ENCODE measurements at places on chromosomes 12 and 14.

DNA sequence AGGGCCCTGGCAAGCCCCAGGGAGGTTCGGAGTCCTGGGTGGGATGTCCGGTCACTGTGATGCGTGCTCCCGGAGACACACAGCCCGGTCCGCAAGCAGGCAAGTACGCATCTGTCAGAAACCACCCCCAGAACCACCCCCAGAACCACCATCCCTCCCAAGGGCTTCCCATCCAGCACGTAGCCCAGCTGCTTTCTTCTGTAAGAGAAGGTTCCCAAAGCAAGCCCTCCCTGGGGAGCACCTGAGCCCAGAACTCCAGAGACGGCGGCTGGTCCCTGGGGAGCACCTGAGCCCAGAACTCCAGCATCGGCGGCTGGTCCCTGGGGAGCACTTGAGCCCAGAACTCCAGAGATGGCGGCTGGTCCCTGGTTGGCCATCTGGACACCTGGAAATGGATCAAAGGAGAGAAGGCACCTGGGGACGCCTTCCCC lies 2.6 kb upstream of the FBRSL1 start:
- no peak for DNase-seq

DNA sequence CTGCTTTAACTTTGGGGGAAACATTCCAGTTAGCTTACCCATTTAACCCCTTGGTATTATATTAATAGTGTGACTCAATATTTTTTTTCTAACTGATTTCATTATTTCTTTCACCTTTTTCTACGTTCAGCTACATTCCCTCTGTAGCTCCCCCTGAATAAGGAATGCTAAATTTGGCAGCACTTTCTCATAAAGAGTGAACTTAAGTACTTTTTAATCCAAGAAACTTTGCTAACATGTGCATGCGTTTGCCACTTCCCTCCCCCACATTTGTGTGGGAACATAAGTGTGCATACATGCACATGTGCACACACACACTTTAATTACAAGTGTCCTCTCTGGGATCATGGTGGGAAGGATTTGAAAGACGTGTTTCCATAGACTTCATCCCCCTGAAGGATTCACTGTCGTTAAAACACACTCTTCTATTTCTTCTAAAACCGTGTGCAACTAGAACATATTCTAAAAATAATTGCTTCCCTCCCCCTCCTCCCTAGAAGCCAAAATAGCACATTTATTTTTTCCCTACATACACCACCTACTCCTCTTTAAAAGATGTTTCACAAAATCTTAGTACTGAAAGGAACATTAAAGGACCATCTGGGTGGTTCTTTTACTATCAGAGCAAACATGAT lies 142.6 kb downstream of the PPM1H start:
- DNase-seq = no peak

DNA sequence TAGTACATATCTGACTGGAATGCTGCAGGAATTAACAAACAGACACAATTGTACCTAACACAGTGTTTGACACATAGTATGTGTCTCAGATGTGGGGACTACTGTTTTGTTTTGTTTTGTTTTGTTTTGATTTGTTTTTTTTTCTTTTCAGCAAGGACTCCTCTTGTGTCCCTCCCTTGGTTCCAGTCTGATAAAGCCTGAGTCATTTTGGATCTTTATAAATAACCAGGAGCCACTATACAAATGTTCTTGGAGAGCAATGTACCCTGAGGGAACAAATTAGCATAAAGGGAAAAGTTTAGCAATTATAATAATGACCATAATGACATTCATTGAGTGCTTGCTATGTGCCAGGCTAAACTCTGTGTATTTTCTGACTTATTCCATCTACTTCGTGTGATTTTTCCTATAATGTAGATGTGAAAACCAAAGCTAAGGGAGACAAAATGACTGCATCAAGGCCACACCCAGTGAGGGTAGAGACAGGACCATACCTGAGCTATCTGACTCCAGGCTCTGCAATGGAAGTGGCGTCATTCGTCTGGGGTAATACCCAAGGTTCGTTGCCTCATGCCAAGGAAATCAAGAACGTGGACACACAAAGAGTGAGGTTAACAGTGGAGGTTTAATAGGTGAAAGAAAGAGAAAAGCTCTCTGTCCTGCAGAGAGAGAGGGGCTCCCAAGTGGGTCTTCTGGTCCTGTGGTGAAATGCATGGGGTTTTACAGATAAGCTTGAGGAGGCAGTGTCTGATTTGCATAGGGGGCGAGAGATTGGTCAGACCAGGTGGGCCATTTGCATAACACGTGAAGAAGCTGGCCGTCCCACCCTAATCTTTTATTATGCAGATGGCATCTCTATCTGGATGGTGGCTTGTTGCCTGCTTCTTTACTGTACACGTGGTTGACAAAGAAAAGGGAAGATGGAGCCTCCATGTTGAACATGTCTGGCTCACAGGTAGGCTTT lies 285.5 kb upstream of the SFSWAP start:
- DNase-seq = no peak

- no peak for DNase-seq
These were observed 53.0 kb downstream of the WSCD2 start for GRCh38 chr12:108182096-108182495.

DNA sequence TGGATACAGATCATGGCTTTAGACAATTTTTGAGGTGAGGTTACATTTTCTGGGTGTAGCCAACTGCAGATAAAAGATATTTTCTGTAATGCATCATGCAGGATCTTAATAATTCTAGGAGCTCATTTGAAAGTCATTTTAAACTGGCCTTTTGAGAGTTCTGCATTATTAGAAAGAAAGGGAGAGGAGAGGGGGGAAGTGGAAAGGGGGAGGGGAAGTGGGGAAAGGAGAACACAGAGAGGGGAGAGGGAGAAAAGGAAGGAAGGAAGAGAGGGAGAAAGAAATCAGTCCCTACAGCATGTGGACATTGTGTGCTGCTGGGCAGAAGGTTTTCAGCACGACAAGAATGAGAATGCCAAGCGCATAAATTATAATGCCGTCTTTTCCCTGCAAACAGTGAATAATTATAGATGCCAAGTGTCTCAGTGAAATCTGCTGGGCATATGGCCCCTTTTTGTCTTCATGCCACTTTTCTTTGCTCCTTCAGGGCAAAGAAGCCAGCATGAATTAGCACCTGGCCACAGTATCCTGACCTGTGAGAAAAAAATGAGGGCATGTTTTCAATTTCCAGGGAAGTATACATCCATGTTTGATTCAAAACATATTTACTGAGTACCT lies 22.7 kb upstream of the PPP2R5C start:
- DNase-seq = no peak

GRCh38 chr12:11731042-11731357 lies 81.5 kb downstream of the ETV6 start:
- no peak for DNase-seq

DNA sequence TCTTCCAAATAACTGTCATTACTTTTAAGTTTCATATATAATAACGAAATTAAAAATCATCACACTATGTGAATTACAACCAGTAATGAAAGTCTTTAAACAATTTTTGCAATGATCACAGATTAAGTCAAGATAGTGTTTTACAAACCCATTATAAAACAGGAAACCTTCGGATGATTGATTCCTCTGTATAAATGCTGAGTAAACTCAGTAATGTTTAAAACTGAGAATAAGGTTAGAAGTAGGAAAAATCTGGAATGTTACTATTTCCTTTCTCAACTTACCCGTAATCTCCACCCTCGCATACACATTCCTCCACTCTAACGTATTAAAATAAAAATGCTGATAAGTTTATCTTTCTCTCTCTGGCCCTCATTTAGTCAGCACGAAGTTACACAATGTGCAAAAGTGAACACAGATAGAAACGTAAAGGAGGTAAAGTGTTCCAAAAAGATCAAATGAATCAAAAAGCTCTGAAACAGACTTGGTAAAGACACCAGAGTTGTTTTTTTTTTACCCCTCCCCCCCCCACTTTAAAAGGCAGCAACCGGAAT lies 1.6 kb downstream of the ZFC3H1 start:
- DNase-seq = no peak

GRCh38 chr14:42002141-42002540 lies 395.5 kb downstream of the LRFN5 start:
- no peak for DNase-seq

DNA sequence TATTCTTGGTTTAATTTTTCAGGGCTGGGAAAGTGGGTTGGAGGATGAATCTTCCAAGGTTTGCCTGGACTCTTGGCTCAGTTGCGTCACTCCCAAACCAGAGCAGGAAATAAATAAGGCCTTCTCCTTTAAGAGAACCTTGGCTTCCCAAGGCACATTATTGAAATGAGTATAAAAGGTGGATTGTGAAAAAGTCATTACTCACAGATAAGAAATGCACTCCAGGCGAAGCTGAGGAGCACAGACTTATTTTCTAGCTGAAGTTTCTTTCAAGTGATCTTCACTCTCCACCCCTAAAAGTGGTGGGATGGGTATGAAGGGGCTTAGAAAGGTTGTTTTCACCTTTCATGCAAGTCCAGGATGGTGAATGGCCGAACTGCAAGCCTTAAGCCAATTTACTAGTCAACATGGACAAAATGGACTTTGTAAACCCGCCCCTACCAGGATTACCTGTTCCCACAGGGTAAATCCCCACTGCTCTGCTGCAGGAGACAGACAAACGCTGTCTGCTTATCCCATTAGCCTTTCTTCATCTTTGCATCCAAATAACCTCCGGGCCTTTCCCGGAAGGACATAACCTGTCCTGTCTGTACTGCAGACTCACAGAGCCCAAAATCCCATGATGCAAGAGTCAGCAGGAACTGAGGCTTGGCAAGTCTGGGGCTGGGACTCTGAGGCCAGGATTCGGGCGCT lies 207.6 kb downstream of the BCL11B start:
- no peak for DNase-seq

- DNase-seq = no peak
These were observed 117.6 kb downstream of the SLC35F4 start for GRCh38 chr14:57748279-57748678.

DNA sequence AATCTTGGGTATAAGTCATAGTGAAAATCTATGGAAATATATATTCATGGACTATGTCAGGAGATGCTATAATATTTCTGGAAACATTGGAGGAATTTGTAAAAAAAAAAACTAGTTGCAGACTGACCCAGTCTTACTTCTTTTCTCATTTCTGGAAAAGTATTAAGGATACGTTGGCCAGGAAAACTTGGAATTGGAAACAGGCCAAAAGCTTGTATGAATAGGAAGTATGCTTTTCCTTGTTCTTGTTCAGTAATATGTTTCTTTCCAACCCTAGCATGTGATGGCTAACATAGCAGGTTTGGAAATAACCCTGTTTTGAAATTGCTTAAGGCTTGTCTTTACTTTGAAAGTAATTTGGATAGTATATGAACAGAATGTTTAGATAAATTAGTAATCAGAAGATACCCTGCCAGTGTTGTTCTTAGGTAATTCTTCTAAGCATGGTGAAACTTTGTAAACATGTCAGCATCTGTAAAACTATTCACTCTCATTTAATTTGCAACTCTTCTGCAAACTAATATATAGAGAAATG lies 316.2 kb downstream of the NPAS3 start:
- DNase-seq = no peak

- no peak for DNase-seq
These were observed 35.5 kb upstream of the SFSWAP start for GRCh38 chr12:131675126-131676080.

GRCh38 chr12:98725476-98726247 lies 80.6 kb downstream of the APAF1 start:
- peak; percentile 78 for DNase-seq

- no peak for DNase-seq
These were observed 19.3 kb upstream of the MDM2 start for GRCh38 chr12:68788554-68789143.

GRCh38 chr12:95538656-95539055 lies 12.6 kb downstream of the USP44 start:
- no peak for DNase-seq

- no peak for DNase-seq
These were observed 7.4 kb upstream of the SNAPC1 start for GRCh38 chr14:61754627-61755381.

- DNase-seq = no peak
These were observed 154.5 kb upstream of the CLEC14A start for GRCh38 chr14:38410442-38410841.

GRCh38 chr12:93645702-93646101 lies 31.5 kb upstream of the CRADD start:
- no peak for DNase-seq

DNA sequence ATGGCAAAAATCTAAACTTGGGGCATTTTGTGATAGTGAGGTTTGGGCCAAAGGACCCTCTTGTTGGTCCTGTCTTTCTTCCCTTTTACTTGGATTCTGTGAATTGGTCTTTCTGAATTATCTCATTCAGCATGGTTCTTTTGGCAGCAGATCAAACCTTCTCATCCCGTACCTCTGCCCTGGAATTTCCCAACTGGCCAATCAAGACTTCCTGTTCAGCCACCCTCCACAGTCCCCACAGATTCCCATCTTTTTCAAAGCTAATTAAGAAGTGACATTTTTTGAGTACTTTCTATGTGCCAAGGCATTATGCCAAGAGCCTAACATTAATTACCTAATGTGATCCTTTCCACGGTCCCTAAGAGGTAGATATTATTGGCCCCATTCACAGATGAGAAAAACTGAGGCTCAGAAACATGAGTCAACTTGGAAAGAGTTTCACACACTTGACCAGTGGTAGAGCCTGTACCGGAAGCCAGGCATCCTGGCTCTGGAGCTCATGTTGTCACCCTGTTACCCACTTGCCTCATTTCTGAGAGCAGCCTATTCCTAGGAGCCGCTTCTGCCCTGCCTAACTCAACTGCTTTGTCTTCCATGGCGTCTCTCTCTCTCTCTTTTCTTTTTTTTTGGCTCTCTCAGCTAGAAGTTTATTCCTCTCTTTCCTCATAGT lies 135.9 kb downstream of the C12orf75 start:
- DNase-seq = no peak

DNA sequence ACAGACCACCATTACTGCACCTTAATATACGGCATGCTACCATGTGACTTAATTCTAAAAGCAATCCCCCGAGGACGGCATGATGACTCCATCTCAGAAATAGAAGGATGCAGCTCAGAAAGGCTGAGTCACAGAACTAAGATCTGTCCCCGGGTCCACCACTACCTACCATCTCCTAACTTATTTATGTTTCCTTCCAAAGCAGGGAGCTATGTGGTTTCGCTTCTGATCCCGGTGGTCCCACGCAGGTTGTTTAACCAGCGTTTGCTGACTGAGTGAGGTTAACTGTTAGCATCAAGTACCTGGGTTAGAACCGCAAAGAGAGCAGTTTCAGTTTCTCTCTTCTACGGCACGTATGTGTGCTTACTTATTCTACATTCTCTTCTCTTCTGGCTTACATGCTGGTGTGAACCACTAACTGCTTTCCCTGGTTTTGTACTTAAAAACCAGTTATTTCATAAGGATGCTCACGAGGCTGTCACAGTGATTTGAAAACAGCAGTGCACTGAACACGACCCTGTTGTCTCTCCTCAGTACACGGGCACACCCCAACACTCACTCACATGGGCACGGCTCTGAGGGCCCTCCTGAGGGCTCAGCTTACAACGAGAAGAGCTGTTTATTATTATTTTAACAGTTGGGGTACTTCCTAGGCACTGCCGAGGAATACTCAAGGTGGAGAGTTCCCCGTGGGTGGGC lies 66.7 kb downstream of the CCDC88C start:
- DNase-seq = peak; percentile 63

- no peak for DNase-seq
These were observed 116.5 kb downstream of the RFLNA start for GRCh38 chr12:124411281-124411878.
